Kidney glomerular epithelial cell (primary cell): ENCODE measurements at places on chromosomes 6 and 20.

- DNase-seq = no peak
These were observed 3.0 kb upstream of the NNAT start for GRCh38 chr20:37518059-37518458.

- no peak for DNase-seq
These were observed 205.3 kb downstream of the TENT5A start for GRCh38 chr6:81547149-81547548.

GRCh38 chr20:63475209-63475608, 2.8 kb upstream of the KCNQ2 start:
- DNase-seq = peak; percentile 10

DNA sequence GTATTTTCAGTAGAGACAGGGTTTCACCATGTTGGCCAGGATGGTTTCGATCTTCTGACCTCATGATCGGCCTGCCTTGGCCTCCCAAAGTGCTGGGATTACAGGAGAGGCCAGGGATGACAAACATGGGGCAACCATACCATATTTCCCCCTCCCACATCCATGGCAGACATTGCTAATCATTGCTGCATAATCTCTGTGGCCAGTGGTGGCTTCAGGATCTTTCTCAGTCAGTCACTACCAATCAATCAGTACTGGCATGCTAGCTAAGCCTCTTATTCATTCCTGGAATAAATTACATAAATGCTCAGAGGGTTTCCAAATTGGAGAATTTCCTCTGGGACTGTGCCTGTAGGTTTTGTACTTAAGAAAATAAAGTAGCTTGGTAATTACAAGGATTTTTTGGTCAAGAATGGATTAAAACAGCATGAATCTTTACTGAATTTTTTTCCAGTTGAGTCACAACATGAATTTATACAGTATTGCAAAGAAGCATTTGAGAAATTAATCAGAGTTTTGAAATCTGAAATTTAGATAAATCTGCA, 138.1 kb downstream of the FNDC1 start:
- DNase-seq = no peak

DNA sequence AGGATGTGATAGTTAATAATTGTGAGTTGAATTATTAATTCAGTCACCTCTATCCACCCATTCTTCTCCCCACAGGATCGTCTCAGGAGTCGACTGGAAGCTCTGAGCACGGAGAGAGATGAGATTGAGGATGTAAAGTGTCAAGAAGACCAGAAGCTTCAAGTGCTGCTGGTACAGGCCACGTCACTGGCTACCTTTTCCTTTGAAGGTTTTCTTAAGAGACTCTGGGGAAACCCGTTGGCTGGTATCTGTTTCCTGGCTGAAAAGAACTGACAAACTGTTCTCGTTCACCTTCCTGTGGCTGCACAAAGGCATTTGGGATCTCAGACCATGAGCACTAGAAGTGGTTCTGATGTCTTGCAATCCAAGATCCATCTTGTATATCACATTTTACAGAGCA, 3.8 kb downstream of the TRIM15 start:
- no peak for DNase-seq
